ENCODE measurements at places on chromosomes 1 and 21.

GRCh38 chr1:207670997-207671396 lies 26.1 kb downstream of the CR1L start:
- DNase-seq: no peak

GRCh38 chr21:28960245-28960644 lies 32.4 kb downstream of the LTN1 start:
- no peak for DNase-seq

DNA sequence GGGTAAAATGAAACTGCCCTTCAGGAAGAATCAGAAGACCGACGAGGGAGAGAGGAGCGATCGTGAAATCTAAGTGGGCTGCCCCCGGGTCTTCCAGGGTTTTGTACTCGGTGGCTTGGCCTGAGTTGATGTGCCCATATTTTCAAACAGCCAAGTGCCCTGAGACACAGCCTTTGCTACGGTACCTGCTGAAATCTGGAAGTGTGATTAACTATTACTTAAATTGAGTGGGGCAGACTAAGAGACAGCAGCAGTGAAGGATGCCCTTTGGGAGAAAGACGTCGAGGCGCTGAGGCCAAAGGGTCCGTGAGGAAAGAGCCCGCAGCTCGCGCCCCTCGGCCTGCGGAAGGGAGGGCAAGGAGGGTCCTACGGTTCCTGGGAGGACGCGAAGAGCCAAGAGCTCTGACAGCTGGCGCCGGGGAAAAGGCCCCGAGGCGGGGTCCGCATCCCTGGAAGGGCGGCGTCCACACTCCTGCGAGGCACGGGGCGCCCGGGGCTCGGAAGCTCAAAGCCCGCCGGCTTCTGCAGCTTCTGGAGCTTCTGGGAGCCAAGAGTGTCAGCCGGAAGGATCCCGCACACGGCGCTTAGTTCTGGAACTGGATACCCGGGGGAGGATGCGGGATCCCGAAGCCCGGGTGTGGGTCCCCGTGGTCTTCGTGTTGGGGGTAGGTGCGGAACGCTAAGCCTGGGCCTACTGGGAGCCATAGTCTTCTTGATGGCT lies 15.4 kb upstream of the RNU1-4 start:
- DNase-seq: no peak

GRCh38 chr21:45901061-45901690 lies 80.4 kb upstream of the COL6A1 start:
- no peak for DNase-seq

GRCh38 chr1:244231193-244231571 lies 180.1 kb downstream of the ZBTB18 start:
- no peak for DNase-seq

DNA sequence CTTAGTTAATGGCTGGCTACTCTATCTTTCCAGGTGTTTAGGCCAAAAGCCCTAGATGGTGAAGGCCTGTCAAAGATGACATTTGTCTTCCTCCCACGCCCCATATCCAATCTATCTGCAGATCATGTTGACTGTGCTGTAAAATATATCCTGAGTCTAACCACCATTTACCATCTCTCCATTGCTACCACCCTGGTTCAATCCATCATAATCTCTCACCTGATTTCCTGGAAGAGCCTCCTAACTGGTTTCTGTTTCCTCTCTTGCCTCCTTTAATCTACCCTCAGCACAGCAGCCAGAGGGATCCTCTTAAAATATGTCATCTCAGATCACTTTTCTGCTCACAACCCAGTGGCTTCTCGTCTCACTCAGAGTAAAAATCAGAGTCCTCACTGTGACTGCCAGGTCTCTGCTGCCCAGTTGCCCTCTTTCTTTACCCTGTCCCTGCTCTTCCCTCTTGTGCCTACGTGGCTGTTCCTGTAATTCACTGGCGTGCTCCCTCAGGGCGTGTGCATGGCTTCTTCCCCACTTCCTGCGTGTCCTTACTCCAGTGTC lies 17.8 kb downstream of the TMEM50A start:
- DNase-seq: no peak

DNA sequence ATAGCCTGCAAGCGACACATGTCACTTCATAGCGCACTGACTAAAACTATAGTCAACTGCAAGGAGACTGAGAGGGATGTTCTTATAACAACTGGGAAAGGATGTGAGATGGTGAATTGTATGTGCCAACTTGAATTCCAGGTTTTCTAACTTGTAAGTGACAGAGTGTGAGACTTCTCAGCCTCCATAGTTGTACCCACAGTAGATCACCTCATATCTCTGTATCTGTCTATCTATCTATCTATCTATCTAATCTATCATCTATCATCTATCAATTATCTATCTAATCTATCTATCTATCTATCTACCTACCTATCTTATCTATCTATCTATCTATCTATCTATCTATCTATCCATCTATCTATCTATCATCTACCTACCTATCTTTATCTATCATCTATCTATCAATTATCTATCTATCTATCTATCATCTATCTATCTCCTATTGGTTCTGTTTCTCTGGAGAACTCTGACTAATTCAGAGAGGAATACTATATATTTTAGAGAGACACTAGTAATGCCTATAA lies 162.3 kb downstream of the CTH start:
- no peak for DNase-seq

- DNase-seq: no peak
These were observed 90.0 kb upstream of the HNRNPU start for GRCh38 chr1:244954359-244954758.

GRCh38 chr1:220195701-220196100 lies 76.6 kb downstream of the RAB3GAP2 start:
- DNase-seq: no peak

GRCh38 chr1:202516434-202516877 lies 168.0 kb downstream of the PPP1R12B start:
- DNase-seq: no peak

DNA sequence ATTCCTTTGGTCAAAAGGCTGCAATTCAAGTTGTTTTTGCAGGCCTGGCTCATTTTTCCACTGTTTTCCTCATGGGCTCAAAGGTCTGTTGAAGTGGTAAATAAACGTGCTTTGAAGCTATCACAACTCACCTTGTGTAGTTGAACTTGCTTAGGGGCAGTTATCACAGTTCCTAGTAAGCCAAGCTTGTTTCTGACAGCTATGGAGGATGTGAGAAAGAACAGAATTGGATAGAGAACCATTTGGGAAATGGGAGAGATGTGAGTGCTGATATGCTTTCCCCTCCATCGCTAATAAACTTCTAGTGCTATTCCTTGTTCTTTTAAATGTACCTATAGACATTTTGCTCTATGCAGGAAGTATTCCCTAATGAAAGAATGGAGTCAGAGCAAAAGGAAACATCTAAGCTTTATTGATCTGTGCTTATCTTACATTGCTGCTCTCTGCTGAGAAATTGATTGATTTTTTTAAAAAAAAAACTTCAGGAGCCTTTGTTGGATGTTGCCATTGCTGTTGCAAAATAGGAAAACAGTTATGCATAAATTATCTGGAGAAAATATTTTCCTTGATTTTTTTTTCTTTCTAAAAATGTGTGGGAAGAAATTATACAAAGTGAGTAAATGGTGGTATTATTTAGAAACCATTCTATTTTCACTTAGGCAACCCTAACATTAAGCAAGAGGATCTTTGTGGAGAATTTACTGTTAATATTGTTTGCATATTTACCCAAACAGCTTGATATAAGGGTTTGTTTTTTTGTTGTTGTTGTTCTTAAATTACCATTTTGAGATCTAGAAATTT lies 118.2 kb downstream of the MAGI3 start:
- no peak for DNase-seq

- no peak for DNase-seq
These were observed 10.3 kb upstream of the LAD1 start for GRCh38 chr1:201409440-201409839.

DNA sequence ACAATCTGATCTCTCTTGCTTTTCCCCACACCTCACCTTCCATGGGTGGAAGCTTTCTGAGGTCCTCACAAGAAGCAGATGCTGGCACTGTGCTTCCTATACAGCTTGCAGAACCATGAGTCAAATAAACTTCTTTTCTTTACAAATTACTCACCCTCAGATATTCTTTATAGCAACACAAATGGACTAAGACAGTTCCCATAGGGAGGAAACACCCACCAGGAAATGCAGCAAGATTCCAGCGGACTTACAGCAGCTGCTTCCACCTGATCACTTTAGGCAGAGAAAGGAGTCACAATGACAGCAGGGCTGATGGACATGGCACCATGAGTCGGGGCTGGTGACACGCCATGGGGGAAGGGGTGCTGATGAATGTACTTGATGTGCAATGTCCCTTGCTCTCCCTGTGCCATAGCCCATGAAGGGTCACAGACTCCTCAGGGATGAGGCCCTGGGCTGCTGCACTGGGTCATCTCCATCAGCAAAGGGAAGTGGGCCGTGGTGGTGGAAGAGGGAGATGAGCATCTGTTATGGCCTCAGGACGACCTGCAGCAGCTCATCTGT lies 53.9 kb downstream of the PRSS38 start:
- no peak for DNase-seq

DNA sequence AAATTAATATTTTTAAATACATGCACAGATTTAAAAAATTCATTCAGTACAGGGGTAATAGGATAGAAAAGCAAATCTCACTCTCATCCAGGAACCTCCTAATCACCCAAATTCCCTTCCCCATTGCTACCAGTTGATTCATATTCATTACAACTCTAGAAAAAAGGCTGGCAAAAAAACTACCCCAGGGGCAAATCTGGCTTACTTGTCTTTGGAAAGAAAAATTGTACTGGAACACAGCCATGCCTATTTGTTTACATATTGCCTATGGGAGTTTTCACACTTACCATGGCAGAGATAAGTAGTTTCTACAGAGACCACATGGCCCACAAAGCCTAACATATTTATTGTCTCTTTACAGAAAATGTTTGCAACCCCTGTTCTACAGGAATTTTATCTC lies 8.9 kb upstream of the RBM34 start:
- DNase-seq: no peak

DNA sequence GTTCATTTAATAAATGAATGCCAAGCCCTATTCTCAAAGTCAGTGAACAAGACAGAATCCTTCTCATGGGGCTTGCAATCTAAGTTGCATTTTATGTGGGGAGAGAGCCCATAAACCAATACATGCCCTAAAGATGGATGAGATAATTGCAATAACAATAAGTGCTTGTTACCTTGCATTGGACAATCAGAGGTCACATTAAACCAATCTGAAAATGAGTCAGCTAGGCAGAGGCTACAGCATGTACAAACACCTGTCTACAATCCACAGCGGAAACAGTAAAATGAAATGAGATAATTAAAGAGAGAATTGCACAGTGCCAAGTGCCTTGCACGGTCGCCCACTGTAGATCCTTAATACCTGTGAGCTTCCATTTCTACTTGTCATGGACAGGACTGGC lies 7.4 kb upstream of the IGFN1 start:
- peak; percentile 90 for DNase-seq

DNA sequence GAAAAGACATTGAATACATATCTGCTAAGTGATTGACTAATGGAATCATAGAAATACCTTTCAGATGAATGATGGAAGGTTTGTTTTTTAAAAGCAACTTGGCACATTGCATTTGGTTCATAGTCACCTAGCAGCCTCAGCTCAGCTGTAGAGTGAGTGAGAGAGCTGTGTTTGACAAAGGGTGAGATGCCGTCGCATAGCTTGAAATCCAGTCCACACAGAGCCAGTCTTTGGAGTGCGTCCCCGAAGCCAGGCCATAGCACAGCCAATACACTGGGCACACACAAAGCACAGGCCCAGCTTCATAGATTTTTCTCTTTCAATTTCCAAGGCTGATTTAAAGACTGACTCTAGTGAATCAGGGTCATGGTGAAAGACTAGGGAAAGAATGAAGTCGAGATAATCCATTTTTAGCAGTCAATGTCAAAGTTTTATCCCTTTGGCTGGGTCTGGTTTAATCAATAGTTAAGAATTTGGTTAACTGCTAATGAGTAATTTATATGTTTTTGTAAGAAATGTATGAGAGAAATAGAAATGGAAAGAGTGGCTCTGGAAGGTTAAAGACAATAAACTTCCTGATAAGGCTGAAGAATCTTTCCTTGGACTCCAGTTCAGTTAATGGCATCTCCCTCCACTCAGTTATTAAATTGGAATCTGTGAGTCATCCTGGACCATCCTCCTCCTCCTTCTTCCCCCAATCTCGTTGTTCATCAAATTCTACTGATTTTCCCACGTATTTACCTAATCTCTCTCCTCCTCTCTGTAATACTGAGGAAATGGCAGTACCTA lies 101.2 kb upstream of the IRF2BP2 start:
- DNase-seq: no peak

- no peak for DNase-seq
These were observed 83.7 kb upstream of the KAZN start for GRCh38 chr1:14514739-14515138.

DNA sequence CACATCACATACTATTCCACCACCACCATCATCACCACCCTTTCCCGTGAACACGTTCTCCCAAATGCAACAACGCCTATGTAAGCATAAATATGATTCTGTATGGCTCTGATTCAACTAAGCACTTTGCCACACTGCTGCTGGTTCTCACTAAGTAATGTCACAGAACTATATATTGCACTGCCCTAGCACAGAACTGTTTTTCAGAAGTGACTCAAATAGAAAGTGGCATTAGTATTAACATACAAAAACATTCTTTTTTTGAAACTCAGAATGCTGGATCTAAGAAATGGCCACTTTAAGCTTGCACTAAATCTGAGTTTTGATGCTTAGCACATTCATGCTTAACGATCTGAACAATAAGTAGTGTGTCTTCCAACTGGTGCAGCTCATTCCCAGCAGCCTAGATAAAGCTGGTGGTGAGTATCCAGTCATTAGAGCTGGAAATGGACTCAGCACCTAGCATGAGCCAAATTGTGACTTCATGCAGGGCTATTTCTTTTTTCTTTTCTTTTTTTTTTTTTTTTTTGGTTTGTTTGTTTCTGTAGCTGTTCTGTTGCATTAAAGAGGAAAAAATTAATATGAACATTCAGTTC lies 46.2 kb upstream of the ZC3H11B start:
- no peak for DNase-seq

DNA sequence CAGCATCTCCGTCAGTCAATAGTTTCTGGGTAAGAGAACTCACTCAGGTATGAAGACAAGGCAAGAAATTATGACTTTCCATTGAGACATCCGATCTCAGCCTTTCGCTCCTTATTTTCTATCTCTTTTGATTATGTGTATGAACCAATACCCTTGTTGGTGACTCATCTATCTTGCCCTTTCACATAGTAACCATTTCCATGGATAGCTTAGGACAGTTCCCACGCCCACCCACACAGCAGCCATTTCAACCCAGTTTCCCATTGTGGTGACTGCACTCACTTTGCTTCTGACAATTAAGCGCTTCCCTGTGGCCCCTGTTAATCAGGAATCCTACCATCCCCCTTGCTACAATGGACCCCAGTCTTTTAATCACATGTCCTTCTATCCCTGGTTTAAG lies 210.6 kb upstream of the ADGRL2 start:
- no peak for DNase-seq

DNA sequence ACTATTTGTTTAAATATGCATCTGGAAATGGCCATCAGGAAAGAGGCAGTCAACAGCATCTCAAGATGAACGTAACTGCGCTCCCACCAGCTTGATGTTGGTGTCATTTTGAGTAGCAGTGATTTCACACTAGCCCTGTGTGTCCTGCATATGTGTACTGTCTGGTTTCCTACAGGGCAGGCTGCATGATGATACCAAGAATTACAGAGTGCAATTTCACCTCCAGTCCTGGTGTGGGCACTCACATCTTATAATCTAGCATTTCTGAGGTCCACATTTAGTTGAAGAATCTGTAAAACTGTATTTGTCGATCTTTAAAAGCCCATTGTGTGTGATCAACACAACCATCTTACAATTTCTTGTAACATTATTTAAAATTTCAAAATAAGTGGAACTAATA lies 336.4 kb downstream of the PAPPA2 start:
- no peak for DNase-seq

Data from NCI-H1436 treated with DMSO at 0.1 percent for 48 hours (cell line).